ENCODE measurements at places on chromosomes 4 and X. TPM values are rescaled to one million over a fixed set of nuclear protein-coding genes. Genes with fewer than 3 reads are reported as not detected.

The SLC9B1 gene
- not detected for polyA plus RNA-seq

- DNase-seq, result no peak
Observed at GRCh38 chrX:39856472-39857121, 241.2 kb downstream of the BCOR start.

The GRID2 gene
- polyA plus RNA-seq, result not detected

DNA sequence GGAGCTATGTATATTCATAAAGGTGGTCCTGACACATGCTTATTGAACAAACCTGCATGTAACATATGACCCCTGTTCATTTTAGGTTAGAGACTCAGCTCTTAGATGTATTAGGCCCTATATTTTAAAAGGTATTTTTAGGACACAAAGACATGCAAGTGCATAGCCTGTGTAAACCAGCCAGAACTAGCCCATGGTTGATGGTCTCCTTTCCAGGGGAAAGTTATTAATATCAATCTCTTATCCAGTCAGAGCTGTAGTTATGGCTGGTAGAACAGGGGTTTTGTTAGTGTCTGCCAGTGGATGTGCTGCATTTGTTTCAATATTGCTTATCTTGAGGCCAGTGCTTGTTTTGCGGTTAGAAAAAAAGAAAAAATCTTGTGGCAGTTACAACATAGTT, 488.6 kb downstream of the KCTD8 start:
- no peak for DNase-seq

The KIT gene
- 2.9 TPM for polyA plus RNA-seq

DNA sequence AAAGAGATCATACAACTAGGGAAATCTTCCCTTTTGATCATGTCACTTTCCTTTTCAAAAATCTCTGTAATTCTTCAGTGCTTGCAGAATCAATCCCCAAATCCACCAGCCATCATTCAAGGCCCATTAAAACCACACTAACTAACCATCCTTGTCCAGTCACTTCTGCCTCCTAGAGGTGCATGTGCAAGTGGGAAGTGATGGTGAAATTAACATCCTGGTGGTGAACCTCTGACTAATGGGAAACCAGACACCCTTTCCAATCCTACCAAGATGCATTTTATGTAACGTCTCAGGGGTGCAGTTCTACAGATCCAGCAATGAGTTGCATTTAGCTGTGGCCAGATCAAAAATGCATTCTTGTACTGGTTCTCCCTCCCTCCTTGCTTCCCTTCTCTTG, 341.8 kb downstream of the RAPGEF2 start:
- peak; percentile 30 for DNase-seq

DNA sequence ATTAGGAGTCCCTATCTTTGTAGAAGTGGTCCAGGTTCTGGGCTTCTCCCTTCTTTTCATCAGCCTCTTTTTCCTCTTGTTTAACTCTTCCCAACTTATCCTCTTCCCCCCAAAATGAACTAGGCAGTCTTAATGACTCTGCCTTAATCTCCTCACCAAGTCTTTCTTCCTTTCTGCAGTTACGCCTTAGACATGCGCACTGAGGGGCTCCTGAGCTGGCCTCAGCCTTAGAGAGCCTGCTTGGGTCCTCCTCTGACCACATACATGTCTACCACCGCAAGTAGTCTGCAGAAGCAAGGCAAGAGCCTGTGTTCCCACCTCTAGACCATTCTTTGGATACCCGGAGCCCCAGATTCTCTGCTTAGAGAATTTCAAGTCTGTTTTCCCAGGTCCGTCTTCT, 199.9 kb downstream of the MGST2 start:
- no peak for DNase-seq

GRCh38 chrX:109871121-109871888, 131.6 kb upstream of the TMEM164 start:
- peak; percentile 41 for DNase-seq

DNA sequence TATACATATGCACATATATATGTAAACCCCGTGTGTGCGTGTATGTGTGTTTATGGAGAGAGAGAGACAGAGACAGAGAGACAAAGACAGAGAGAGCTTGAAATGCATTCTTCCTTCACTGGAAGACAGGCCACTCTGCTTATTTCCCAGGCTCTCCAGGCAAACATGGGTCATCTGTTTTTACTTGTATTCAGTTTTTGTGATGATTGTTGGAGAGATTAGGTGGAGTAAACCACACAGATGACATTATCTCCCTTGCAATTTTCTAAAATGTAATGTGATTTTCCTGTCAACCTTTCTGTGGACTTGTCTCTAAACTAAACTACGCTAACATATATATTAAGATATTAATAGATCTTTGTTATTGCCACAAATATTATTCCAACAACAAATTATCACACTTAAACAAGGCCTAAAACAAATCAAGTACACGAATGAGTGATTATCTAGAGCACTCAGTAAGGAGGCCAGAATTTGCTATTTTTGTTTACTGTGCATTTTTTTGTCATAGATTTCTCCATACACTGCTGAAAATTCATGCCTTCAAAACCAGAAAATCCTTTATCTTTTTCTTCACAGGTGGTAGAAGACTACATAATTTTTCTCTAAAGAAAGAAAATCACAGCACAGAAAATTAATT, 251.8 kb upstream of the SLIT2 start:
- no peak for DNase-seq

DNA sequence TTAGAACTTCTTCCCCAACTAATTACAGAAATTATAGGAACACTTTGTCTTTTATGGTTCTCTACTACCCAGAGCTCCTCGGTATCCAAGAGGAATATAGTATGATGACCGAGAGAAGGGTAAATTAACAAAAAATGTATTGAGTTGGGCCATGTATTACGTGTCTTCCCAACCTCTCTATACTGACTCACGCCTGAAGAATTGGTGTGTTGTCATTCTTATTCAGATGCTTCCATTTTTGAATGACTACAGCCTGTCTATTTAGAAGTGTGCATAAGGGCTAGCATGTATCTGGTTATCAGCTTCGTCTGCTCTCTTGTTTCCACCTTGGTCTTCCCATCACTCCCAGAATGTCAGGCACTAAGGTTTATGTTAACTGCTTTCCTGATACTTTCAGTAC, 24.5 kb upstream of the SCD5 start:
- peak; percentile 84 for DNase-seq

DNA sequence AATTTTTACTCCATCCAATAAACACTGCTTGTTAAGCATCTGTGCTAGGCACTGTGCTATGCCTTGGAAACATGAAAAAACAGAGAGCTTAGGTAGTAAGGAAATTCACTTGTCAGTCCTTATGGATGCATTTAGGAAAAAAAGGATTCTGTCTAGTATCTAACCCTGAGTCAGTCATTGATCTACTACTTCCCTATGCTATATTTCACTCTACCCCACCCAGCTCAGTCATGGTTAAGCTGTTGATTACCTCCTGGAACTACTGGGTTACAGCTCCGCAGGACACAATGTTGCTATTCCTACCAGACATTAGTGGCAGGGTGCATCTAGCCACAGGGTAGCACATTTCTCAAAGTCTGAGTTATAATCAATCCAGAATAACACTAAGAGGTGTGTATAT, 2.9 kb upstream of the USP53 start:
- DNase-seq, result no peak

- no peak for DNase-seq
Observed at GRCh38 chr4:1887052-1887451, 15.9 kb downstream of the NSD2 start.

GRCh38 chr4:31045151-31045550, 325.0 kb downstream of the PCDH7 start:
- DNase-seq, result no peak

GRCh38 chr4:113781439-113782040, 20.0 kb upstream of the CAMK2D start:
- peak; percentile 55 for DNase-seq

DNA sequence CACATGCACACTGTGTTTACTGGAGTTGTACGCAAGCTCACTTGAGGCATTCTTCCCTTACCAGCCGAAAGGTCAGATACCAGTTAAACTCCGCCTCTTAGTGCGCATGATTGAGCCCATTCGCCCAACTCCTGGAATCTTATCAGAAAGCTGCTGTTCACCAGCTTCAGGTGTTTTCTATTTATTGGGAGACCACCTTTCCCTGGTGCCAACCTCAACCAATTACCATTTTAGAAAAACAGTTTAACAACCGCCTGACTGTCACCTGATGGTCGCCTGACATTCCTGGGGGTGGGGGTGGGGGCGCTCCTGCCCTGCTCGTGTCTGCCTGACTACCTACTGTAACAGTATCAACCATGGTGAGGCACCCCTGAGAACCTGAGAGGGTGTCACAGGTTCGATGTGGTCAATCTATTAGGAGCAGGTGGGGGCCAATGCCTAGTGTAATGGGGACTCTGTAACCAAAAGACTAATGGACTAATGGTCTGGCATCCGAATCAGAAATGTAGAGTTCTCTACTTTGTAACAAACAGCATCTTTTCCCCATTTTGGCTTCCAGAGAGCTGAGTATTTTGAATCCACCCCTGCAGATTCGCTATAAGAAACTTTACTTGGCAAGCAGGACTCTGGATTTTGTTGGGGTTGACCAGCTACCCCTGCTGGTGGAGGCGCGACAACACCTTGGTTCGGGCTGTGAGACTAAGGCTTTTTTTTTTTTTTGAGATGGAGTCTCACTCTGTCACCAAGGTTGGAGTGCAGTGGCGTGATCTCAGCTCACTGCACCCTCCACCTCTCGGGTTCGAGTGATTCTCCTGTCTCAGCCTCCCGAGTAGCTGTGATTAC, 58.2 kb upstream of the ZNF157 start:
- DNase-seq, result peak; percentile 63

The LRCH2 gene
- 1.8 TPM for polyA plus RNA-seq

- no peak for DNase-seq
Observed at GRCh38 chr4:154039435-154040343, 250.8 kb upstream of the SFRP2 start.

- DNase-seq, result peak; percentile 1
Observed at GRCh38 chr4:23614284-23614892, 275.5 kb downstream of the PPARGC1A start.

The RAB9B gene
- 0.58 TPM for polyA plus RNA-seq

The TBX22 gene
- not detected for polyA plus RNA-seq

DNA sequence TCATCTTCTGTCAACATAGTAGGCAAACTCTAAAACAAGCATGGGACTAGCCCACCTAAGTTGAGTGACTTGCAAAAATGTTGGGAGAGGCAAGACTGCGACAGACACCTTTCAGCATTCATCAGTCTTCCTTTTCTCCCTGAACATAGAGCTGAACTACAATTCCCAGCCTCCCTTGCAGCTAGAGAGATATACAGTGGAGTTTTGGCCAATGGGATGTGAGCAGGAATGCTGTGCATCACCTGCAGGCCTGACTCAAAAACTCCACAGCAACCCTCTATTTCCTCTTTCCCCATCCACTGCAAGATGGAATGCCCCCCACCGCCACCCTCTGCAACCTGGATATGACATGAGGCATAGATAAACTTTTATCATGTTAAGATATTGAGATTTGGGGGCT, 66.5 kb downstream of the PDHA1 start:
- DNase-seq, result no peak

All from IMR-90 (cell line).